ENCODE measurements at places on chromosomes 4 and X.

DNA sequence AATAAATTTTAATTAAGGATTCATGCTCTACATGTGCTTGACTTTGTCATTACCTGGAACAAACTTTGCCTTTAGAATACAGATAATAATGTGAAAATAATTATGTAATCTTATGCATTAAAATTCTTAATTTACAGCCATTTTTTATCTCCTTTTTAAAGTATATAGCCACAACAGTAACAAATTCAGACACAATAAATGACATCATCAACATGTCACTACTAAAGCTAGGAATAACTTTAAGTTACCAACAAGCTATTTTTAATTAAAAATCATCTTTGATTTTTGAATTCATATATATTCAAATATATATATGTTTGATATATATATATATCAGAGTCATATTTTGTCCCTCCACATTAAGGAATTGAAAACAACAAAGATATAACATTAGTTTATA, 107.7 kb downstream of the MAD2L1 start:
- DNase-seq, result no peak

DNA sequence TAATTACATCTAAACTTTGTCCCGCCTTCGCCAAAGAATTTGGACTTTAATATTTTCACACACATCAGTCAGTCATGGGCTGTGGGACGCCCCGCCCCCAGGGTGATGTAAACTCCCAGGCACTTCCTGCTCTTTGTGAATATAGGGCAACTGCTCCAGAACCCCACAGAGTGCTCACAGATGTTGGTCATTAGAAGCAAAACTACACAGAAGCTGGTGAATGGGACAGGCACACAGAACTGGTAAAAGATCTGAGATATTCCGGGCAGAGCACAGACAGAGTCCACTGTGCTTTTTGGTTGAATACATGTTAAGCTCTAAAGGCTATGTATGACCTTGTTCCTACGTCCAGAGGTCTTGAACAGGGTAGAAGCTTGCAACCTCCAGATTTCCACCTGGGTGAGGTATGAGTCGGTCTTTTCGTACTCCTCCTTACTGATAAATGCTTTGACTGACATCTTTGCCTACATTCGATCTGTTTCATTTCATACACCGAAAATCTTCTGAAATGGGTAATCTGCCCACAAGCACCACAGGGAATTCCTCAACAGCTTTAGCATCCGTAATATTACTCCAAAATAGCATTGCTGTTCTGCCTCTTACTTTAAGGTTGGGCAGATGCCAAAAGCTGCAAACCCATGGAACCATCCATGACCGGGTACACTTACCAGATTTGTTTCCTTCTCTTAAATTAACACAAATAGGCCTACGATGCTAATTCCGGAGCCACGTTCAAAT, 144.6 kb downstream of the AMELX start:
- no peak for DNase-seq

GRCh38 chr4:38193236-38193863, 233.2 kb downstream of the PTTG2 start:
- DNase-seq, result no peak

- DNase-seq, result no peak
Measured at GRCh38 chrX:40176351-40177116, 78.8 kb upstream of the BCOR start.

GRCh38 chr4:168656946-168657473, 160.2 kb downstream of the PALLD start:
- no peak for DNase-seq

- no peak for DNase-seq
Measured at GRCh38 chr4:10983885-10984640, 299.5 kb upstream of the CLNK start.

DNA sequence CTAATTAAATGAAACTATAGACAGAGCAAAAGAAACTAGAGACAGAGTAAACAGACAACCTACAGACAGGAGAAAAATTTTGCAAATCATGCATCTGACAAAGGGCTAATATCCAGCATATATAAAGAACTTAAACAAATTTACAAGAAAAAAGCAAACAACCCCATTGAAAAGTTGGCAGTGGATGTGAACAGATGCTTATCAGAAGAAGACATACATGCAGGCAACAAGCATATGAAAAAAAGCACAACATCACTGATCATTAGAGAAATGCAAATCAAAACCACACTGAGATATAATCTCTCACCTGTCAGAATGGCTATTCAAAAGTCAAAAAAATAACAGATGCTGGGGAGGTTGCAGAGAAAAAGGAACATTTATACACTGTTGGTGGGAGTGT, 14.8 kb downstream of the ZNF280C start:
- DNase-seq, result no peak

Measured in AML-193 (cell line).